CD8-positive, alpha-beta memory T cell (primary cell): ENCODE measurements at places on chromosomes 11 and 22. TPM values are rescaled to one million over a fixed set of nuclear protein-coding genes. Genes with fewer than 3 reads are reported as not detected.

Gene BAIAP2L2
- 0.58 TPM for total RNA-seq

Gene ACRV1
- not detected for total RNA-seq

Gene SELENOO
- 25.9 TPM for total RNA-seq

Gene OR5B12
- 0.20 TPM for total RNA-seq

Gene CCDC82
- 23.4 TPM for total RNA-seq

Gene ZDHHC24
- 17.1 TPM for total RNA-seq

Gene MOV10L1
- not detected for total RNA-seq

DNA sequence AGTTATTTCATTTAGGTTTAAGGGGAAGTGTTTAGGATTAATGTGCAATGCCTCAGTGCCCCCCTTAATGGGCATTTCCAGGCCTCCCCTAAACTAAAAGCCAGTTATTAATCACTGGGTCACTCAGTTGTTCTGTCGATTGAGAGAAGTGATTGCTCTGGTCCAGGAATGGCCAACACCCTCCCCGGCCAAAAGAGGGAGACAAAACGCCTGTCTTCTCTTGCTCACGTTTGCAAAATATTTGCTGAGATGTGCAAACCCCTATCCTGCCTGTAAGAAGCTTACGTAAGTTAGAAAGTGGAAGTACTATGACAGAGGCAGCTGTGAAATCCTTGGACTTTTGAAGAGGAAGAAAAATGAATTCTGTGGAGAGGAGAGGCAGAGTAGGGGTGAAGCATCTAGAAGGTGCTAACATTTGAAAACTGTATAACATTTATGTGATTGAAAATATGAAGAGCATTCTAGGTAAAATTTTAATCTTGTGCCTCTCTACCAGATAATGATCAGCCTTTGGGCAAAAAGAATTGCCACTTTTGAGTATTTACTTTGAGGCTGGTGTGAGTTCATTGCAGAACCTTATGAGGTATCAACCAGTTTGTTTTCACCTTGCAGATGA lies 37.7 kb downstream of the NTM start:
- H3K4me1 ChIP-seq: no peaks in the 10 kb centered on the region
- no peak overlapping the region for H3K4me3 ChIP-seq
- H3K36me3 ChIP-seq: no peaks in the 10 kb centered on the region

DNA sequence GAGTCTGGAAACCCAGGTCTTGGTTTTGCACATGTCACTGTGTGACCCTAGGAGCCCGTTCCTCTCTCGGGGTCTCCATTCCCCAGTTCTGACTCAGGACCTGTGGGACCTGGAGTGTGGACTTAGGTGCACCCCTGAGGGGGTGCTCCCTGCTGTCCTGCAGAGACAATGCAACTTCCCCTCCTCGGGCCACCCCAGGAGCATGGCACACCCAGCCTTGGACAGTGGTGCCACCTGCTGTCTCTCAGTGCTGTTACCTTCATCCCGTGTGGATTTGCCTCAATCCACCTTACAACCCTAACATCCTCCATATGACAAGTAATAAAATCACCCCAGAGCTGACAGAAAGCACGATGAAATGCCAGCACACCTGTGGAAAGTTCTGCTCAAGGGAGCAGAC lies 27.5 kb upstream of the CRYBB3 start:
- no peak overlapping the region for H3K4me3 ChIP-seq
- H3K36me3 ChIP-seq: no peaks in the 10 kb centered on the region
- no peaks in the 10 kb centered on the region for H3K27me3 ChIP-seq

- no peaks in the 10 kb centered on the region for H3K27me3 ChIP-seq
- no peak overlapping the region for H3K27ac ChIP-seq
- no peak overlapping the region for H3K4me3 ChIP-seq
- H3K4me1 ChIP-seq: no peaks in the 10 kb centered on the region
- no peaks in the 10 kb centered on the region for H3K36me3 ChIP-seq
Measured at GRCh38 chr11:77310721-77311120, 9.2 kb upstream of the GDPD4 start.

DNA sequence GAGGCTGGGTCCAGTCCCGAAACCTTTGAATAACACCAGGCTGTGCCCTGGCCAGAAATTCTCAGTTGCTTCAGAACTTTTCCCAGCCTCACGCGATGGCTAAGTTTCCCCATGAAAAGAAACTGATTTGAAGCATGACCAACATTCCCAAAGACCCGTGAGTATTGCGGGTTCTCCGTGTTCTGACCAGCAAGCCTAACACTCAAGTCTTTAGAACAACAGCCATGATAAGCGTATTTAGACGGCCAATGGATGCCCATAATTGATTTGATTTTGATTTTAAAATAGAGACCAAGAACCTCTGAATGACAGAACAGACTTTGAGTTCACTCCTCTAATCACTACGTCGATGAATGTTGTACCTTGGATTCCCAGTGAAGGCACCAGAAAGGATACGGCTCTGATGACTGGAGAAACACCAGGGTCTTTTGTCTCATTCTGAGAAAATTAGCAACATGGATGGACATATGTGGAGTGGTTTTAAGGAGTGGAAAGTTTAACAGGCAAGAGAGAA lies 43.9 kb downstream of the ZNF280B start:
- no peaks in the 10 kb centered on the region for H3K36me3 ChIP-seq
- no peak for DNase-seq

DNA sequence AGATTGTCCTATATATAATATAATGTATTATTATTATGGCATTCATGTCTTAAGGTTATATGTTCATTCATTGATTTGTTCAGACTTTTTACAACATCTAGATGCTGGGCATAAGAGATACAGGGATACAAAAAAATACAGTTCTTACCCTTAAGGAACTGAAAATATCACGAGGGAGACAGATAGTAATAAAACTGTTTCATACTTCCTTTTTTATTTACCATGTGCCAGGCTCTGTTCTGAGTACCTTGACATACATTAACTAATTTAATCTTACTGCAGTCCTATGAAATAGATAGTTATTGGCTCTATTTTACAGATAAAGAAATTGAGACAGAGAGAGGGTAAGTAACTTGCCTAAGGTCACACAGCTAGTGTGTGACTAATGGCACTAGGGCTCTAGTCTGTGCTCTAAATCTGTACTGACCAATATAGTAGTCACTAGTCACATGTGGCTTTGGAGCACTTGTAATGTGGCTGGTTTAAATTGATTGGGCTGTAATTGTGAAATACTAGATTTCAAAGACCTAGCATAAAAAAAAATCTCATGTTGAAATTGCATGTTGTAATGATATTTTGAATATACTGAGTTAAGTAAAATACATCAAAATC lies 21.3 kb downstream of the TRIM44 start:
- H3K4me1 ChIP-seq: peaks cover 7% of the 10 kb centered on the region
- H3K27ac ChIP-seq: no peak overlapping the region
- DNase-seq: no peak
- H3K27me3 ChIP-seq: no peaks in the 10 kb centered on the region
- no peak overlapping the region for H3K4me3 ChIP-seq

- no peak overlapping the region for H3K27ac ChIP-seq
- H3K4me1 ChIP-seq: no peaks in the 10 kb centered on the region
- H3K27me3 ChIP-seq: no peaks in the 10 kb centered on the region
- no peak for DNase-seq
- peaks cover 5% of the 10 kb centered on the region for H3K36me3 ChIP-seq
Measured at GRCh38 chr22:26756675-26757293, 99.4 kb downstream of the MIAT start.

DNA sequence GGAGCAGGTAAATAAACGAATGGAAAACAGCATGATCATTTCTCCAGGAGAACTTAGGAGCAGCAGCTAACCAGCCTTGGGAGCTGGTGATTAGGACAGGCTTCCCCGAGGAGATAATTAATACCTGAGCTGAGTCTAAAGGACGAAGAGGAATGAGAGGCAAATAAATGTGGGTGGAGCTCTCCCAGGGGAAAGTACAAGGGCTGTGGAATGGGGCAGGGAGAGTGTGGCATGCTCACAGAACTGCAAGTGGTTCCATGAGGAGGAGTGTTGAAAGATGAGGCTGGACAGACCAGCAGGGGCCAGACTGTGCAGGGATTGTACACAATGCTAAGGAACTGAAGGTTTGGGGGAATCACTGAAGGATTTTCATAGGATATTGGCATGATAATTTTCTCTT lies 14.2 kb upstream of the TLCD5 start:
- H3K36me3 ChIP-seq: no peaks in the 10 kb centered on the region
- DNase-seq: no peak
- H3K4me1 ChIP-seq: no peaks in the 10 kb centered on the region
- H3K4me3 ChIP-seq: no peak overlapping the region
- no peak overlapping the region for H3K27ac ChIP-seq

DNA sequence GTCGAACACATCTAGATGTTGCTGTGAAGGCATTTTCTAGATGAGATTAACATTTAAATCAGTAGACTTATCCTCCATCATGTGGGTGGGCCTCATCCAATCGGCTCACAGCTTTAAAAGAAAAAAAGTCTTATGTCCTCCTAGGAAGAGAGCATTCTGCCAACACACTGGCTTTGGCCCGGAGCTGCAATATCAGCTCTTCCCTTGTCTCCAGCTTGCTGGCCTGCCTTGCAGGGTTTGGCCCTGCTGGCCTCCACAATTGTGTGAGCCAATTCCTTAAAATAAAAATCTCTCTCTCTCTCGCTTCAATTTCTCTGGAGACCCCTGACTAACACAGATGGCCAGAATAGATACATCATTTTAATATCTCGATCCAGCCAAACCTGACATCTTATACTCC lies 13.1 kb upstream of the ABCC8 start:
- H3K4me3 ChIP-seq: no peak overlapping the region
- no peak for DNase-seq
- H3K27ac ChIP-seq: no peak overlapping the region
- no peaks in the 10 kb centered on the region for H3K36me3 ChIP-seq
- no peaks in the 10 kb centered on the region for H3K4me1 ChIP-seq

- no peaks in the 10 kb centered on the region for H3K27me3 ChIP-seq
- no peak for DNase-seq
- no peaks in the 10 kb centered on the region for H3K4me1 ChIP-seq
- no peaks in the 10 kb centered on the region for H3K36me3 ChIP-seq
Measured at GRCh38 chr22:19519041-19519926, 4.9 kb downstream of the CLDN5 start.

GRCh38 chr11:875203-875602 lies 32.6 kb downstream of the TSPAN4 start:
- no peak overlapping the region for H3K27ac ChIP-seq
- H3K36me3 ChIP-seq: no peaks in the 10 kb centered on the region
- no peak for DNase-seq
- H3K4me3 ChIP-seq: no peak overlapping the region
- no peaks in the 10 kb centered on the region for H3K27me3 ChIP-seq

GRCh38 chr11:46553814-46554212 lies 40.0 kb downstream of the AMBRA1 start:
- no peak for DNase-seq
- no peak overlapping the region for H3K4me3 ChIP-seq
- H3K36me3 ChIP-seq: no peaks in the 10 kb centered on the region
- peaks cover 31% of the 10 kb centered on the region for H3K4me1 ChIP-seq

DNA sequence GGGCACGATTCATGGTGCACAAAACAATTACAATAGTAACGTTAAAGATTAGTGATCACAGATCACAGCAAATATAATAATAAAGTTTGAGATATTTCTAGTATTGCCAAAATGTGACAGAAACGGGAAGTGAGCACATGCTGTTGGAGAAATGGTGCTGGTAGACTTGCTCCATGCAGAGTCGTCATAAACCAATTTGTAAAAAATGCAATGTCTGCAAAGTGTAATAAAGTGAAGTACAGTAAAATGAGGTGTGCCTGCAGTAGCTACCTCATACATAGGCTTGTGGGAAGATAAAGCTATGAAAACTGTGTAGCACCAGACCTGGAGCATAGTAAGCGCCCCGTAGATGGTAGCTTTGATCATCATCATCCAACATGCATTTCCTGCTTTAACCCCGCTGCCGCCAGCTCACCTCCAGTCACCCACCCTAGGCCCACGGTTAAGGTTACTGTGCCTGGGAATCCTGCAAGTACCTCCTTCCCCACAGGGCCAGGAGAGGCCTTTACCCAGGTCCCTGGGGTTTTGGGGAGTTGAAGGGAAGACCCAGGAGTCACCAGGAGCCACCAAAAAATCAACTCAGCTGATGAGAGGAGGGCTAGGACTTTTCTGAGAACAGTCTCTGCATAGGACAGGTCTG lies 59.2 kb downstream of the MYO7A start:
- no peak for DNase-seq
- H3K36me3 ChIP-seq: no peaks in the 10 kb centered on the region
- H3K27me3 ChIP-seq: no peaks in the 10 kb centered on the region
- H3K4me3 ChIP-seq: no peak overlapping the region
- H3K4me1 ChIP-seq: no peaks in the 10 kb centered on the region

DNA sequence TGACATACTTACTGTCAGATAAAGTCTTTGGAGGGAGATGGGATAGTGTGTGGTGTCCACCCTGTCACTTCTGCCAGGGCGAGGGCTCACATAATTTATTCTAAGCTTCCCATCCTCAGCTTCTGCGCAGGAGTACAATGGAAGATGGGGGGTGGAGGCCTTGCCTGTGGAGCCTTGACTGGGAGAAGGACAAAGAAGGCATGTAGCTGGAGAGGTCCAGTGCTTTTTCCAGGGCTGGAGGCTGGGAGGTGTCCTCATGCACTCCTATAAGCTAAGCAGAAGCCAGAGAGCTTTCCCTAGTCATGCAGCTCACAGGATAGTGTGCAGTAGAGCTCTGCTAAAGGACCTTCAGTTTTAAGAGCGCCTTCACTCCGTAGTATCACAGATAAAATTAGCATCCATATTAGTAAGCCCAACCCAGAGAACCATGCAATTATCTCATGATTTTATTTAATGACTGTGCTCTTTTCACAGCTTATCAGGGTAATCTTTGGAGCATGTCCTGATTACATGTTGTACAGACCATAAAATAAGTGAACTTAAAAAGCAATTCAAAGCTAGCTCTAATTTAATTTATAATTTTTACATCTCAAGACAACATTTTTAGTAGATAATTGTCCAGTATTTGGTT lies 148.3 kb downstream of the TEAD1 start:
- H3K27ac ChIP-seq: no peak overlapping the region
- no peak overlapping the region for H3K4me3 ChIP-seq
- no peaks in the 10 kb centered on the region for H3K27me3 ChIP-seq
- no peak for DNase-seq

- DNase-seq: no peak
- H3K36me3 ChIP-seq: no peaks in the 10 kb centered on the region
- H3K27ac ChIP-seq: no peak overlapping the region
- no peaks in the 10 kb centered on the region for H3K27me3 ChIP-seq
- no peak overlapping the region for H3K4me3 ChIP-seq
- H3K4me1 ChIP-seq: no peaks in the 10 kb centered on the region
Measured at GRCh38 chr11:129225190-129225589, 33.1 kb upstream of the ARHGAP32 start.

- no peaks in the 10 kb centered on the region for H3K36me3 ChIP-seq
- DNase-seq: no peak
- H3K27ac ChIP-seq: no peak overlapping the region
- no peaks in the 10 kb centered on the region for H3K4me1 ChIP-seq
Measured at GRCh38 chr11:100328626-100329340, 358.3 kb upstream of the ARHGAP42 start.

GRCh38 chr11:32273931-32274330 lies 161.4 kb downstream of the WT1 start:
- H3K36me3 ChIP-seq: no peaks in the 10 kb centered on the region
- no peak overlapping the region for H3K27ac ChIP-seq
- DNase-seq: no peak
- H3K27me3 ChIP-seq: no peaks in the 10 kb centered on the region
- H3K4me1 ChIP-seq: no peaks in the 10 kb centered on the region
